Naive thymus-derived CD4-positive, alpha-beta T cell (primary cell): ENCODE measurements at places on chromosomes 4 and X.

GRCh38 chr4:101356928-101357327 is 9.6 kb upstream of the PPP3CA start:
- H3K4me3 ChIP-seq = no peak overlapping the region
- no peak overlapping the region for H3K27ac ChIP-seq
- H3K4me1 ChIP-seq = no peaks in the 10 kb centered on the region

DNA sequence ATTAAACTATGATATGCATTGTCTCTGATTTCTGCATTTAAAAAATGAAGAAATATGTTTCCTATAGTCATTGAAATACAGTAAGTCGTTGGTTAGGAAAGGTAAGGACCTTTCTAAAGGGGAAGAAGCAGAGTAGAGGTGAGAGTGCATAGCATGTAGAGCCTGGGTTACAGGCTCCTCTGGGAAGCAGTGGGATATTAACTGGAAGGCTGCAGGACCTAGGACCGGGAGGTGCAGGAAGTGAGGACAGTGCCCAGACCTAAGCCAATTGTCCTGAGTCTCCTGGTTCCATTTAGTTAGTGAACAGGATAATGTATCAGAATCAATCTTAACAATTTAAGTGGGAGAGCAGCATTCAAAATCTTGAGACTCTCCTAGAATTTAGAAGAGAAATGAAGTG is 237.1 kb upstream of the NUDT6 start:
- no peaks in the 10 kb centered on the region for H3K27me3 ChIP-seq
- H3K36me3 ChIP-seq = no peaks in the 10 kb centered on the region
- H3K4me3 ChIP-seq = no peak overlapping the region
- H3K27ac ChIP-seq = no peak overlapping the region
- H3K4me1 ChIP-seq = no peaks in the 10 kb centered on the region
- DNase-seq = no peak

- no peak overlapping the region for H3K27ac ChIP-seq
- no peak for DNase-seq
- H3K4me3 ChIP-seq = no peak overlapping the region
- H3K27me3 ChIP-seq = no peaks in the 10 kb centered on the region
- no peaks in the 10 kb centered on the region for H3K4me1 ChIP-seq
- no peaks in the 10 kb centered on the region for H3K36me3 ChIP-seq
Measured at GRCh38 chr4:174580597-174580996, 58.3 kb upstream of the HPGD start.

- peak within 1 kb of the TSS; percentile 86 for H3K4me3 ChIP-seq
- peaks cover 19% of the 10 kb centered on the region for H3K4me1 ChIP-seq
- H3K27ac ChIP-seq = peak within 1 kb of the TSS; percentile 87
Measured at GRCh38 chr4:108168671-108169523, at the start of gene LEF1. LEF1 (minus strand) TSS chr4:108168932; CDS start chr4:108167767, 1,165 bp downstream.

GRCh38 chr4:144202081-144202480 is 61.6 kb upstream of the GYPA start:
- no peak overlapping the region for H3K27ac ChIP-seq
- H3K27me3 ChIP-seq = no peaks in the 10 kb centered on the region
- no peaks in the 10 kb centered on the region for H3K36me3 ChIP-seq
- no peaks in the 10 kb centered on the region for H3K4me1 ChIP-seq
- H3K4me3 ChIP-seq = no peak overlapping the region

DNA sequence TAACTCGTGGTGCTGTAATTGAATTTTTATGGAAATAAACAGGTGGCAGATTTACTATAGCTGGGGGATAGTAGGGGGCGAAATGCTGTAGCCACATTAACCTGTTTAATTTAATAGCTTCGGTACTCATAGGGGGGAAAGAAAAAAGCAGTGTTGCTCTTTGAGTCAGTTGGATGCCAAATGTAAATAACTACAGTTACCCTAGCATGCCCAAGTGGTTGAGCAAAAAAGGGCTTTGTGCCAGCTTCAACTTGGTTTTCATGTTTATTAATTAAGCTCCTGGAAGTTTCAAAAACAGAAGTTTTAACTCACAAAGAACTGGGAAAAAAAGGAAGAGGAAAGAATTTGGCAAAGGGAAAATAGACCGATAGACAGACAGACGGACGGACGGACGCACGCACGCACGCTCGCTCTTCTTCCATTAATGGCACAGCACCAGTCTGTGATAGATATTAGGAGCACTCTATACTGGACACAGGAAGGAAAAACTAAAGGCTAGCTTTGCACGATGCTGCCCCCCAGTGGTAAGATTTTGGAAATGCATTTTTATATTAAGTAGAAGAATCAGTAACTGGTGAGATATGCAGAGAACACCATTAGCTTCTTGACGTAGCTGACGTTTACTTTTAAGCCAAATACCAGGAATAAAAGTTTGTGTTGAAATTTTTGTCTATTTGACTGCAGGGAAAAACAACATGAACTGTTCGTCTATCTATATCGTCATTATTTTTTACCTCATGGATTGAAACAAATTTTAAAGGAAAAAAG is 151.8 kb downstream of the SLC7A11 start:
- no peak overlapping the region for H3K4me3 ChIP-seq
- no peaks in the 10 kb centered on the region for H3K4me1 ChIP-seq
- no peaks in the 10 kb centered on the region for H3K36me3 ChIP-seq

DNA sequence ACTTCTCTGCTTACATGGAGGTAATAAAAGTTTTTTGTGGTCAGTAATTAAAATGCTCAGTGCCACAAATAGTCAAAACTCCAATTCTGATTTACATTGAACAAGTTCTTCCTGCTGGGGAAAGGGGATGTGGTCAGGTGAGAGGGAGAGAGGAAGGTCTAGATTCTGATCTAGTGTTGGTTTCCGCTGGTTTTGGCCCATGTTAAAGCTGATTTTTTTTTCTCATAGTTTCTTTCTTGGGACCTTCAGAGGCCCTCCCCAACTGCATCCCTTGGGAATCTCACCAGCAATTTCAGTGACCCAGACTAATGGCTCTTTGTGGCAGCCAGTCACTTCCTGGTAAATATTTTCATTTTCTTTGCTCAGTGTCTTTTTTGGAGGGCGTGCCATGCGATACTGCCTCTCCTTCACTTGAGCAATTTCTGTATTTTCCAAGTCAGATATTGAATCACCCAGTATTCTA is 332.7 kb downstream of the RAPGEF2 start:
- H3K27me3 ChIP-seq = no peaks in the 10 kb centered on the region
- H3K4me1 ChIP-seq = no peaks in the 10 kb centered on the region
- no peaks in the 10 kb centered on the region for H3K36me3 ChIP-seq
- no peak for DNase-seq

GRCh38 chr4:184363258-184363657 is 111.1 kb downstream of the IRF2 start:
- no peak overlapping the region for H3K27ac ChIP-seq
- no peaks in the 10 kb centered on the region for H3K36me3 ChIP-seq
- H3K4me1 ChIP-seq = no peaks in the 10 kb centered on the region
- no peak overlapping the region for H3K4me3 ChIP-seq

- no peaks in the 10 kb centered on the region for H3K27me3 ChIP-seq
- H3K4me3 ChIP-seq = no peak overlapping the region
- no peak overlapping the region for H3K27ac ChIP-seq
- H3K4me1 ChIP-seq = no peaks in the 10 kb centered on the region
Measured at GRCh38 chr4:81827577-81828202, 356.0 kb upstream of the RASGEF1B start.

- no peak overlapping the region for H3K27ac ChIP-seq
- H3K4me1 ChIP-seq = no peaks in the 10 kb centered on the region
- H3K4me3 ChIP-seq = no peak overlapping the region
- no peaks in the 10 kb centered on the region for H3K36me3 ChIP-seq
Measured at GRCh38 chr4:26468283-26468949, 21.9 kb downstream of the CCKAR start.

GRCh38 chr4:15754323-15754722 is 23.8 kb upstream of the CD38 start:
- peak; percentile 52 for DNase-seq
- H3K27ac ChIP-seq = peak overlapping the region; percentile 41
- no peaks in the 10 kb centered on the region for H3K27me3 ChIP-seq
- peaks cover 36% of the 10 kb centered on the region for H3K4me1 ChIP-seq

DNA sequence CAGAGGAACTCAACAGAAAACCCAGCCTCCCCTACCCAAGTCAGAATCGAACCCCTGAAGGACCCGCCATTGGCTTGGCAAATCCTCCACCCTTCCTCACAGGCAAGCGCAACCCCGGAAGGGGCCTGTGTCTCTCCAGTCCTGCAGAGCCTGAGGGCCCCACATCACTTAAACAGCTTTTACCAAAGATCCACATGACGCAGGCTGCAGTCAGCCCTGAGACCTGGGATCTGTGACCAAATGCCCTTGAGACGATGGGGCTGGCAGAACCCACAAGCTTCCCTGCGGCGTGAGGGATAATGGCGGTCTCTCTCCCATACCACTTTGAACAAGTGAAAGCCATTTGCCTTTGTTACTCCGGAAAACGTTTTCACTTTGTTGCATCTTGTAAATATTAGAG is 54.9 kb downstream of the ACOX3 start:
- no peaks in the 10 kb centered on the region for H3K4me1 ChIP-seq
- no peaks in the 10 kb centered on the region for H3K27me3 ChIP-seq
- H3K36me3 ChIP-seq = peaks cover 39% of the 10 kb centered on the region
- DNase-seq = no peak
- no peak overlapping the region for H3K4me3 ChIP-seq
- H3K27ac ChIP-seq = no peak overlapping the region

DNA sequence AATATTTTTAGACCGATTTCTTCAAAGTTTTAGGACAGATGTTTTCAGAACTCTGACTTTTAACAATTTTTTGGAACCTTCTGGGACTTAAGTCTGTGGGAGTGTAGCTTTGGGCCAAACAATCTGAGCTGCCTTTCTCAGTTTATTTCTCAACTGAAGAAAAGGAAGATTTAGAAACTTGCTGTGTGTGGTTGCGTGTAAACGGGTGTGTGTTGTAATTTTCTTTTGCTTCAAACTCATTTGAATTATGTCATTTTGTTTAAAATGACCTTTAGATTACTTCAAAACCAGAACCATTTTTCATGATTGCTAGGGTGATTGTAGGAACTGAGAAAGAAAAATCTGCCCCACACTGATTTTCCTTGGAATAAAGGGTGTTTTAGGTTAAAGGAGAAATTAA is 577.7 kb upstream of the GALNTL6 start:
- no peak overlapping the region for H3K27ac ChIP-seq
- DNase-seq = no peak
- H3K4me1 ChIP-seq = no peaks in the 10 kb centered on the region
- H3K36me3 ChIP-seq = no peaks in the 10 kb centered on the region

DNA sequence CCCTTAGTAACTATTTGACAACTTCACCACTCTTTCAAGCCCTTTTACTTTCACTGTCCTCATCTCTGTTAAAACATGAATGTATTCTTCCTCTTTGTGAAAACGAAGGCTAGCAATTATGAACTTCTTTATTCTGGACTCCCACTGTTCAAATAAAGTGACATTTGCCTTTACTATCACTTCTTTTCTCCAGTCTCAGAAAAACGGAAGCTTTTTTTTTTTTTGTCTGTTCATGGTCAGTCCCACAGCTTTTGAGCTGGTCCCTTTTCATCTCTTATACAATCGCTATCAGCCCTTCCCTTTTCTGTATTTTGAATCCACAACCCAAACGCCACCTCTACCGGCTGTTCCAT is 327.7 kb downstream of the DKK2 start:
- H3K27ac ChIP-seq = no peak overlapping the region
- no peaks in the 10 kb centered on the region for H3K4me1 ChIP-seq
- H3K36me3 ChIP-seq = no peaks in the 10 kb centered on the region
- no peaks in the 10 kb centered on the region for H3K27me3 ChIP-seq
- no peak overlapping the region for H3K4me3 ChIP-seq

DNA sequence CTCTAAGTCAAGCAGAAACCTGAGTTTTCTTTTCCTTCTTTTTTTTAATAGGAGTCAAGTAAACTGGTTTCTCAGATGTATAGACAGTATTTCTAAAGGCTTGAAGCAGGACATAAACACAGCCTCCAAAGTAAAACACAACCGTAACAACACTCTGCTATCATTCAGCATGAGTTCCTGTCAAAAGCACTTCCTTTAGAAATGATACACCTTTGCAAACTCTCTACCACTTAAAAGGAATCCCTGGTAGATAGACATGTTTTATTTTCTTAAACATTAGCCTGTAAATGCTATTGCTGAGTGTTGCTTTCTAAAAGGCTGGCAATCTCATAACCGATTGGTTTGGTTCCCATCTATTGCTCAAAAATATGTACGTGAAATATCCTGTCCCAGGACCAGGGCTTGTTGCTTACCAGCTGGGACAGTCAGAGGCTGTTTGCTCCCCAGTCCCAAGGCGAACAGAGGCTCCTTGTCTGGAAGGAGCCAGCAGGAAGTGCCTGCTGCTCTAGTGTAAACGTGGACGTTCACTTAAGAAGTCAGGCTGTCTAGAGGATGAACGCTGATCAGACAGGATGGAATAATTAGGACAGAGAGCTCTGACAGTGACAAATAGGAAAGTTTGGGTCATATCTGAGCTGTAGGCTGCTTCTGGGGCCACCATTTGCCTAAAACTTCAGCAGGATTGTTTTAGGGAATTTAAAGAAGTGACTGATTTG is 173.9 kb upstream of the KLF3 start:
- peak overlapping the region; percentile 60 for H3K27ac ChIP-seq
- H3K36me3 ChIP-seq = no peaks in the 10 kb centered on the region
- H3K4me1 ChIP-seq = peaks cover 28% of the 10 kb centered on the region

- H3K4me1 ChIP-seq = no peaks in the 10 kb centered on the region
- no peak overlapping the region for H3K4me3 ChIP-seq
- no peaks in the 10 kb centered on the region for H3K27me3 ChIP-seq
Measured at GRCh38 chr4:26751838-26752237, 108.8 kb upstream of the STIM2 start.

DNA sequence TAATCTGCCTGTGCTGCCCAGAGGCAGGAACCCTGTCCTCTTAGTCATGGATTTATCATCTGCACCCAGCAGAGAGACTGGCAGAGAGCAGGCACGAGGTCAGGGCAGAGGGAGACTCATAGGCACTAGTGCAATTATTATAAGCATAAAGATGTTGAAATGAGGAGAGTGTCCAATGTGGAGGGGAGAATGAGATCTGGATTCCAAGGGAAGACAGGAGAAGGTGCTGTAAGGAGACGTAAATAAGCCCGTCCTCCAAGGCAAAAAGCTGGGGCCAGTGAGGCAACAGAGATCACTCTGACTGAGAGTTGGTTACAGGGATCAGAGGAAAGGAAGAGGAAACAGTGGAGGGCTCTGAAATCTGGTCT is 406.2 kb downstream of the MAPK10 start:
- no peaks in the 10 kb centered on the region for H3K27me3 ChIP-seq
- no peak overlapping the region for H3K27ac ChIP-seq
- no peaks in the 10 kb centered on the region for H3K36me3 ChIP-seq
- no peak overlapping the region for H3K4me3 ChIP-seq

DNA sequence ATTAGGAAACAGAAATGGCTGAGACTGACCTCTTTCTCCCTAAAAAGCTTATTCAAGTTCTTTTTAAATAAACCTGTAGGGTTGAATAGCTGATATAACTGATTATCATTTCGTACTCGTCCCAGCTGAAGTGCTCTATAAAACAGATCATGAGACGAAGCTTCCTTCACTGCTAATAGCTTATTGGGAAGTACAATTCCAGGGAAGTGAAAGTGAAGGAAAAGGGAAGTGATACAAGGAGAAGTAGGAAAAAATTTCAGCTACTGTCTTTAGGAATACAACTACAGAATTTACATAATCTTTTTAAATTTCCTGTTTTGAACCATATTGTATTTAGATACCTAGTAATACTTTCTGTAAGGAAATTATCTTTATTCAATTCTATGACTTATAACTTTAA is 103.0 kb downstream of the SNCA start:
- DNase-seq = no peak
- no peaks in the 10 kb centered on the region for H3K27me3 ChIP-seq
- no peaks in the 10 kb centered on the region for H3K36me3 ChIP-seq
- no peaks in the 10 kb centered on the region for H3K4me1 ChIP-seq
- no peak overlapping the region for H3K27ac ChIP-seq
